Dermis microvascular lymphatic vessel endothelial cell (primary cell): ENCODE measurements at places on chromosomes 7 and 10.

DNA sequence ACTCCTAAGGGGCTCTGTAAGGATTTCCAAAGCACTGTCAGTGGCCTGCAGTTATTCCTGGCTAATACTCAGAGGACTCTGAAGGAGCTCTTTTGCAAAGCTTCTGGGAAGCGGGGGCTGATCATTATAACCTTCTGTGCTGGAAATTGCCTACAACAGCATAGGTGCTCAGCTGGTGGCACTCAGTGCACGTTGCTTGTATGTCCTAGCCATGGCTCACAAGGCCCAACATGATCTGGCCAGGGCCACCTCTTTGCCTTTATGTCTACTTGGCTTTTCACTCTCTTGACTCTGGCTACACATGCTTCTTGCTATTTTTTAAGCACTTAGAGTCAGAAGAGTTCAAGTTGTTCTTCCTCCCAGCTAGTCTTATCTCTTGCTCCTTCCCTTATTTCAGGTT is 17.5 kb downstream of the LAMB4 start:
- no peak for DNase-seq

DNA sequence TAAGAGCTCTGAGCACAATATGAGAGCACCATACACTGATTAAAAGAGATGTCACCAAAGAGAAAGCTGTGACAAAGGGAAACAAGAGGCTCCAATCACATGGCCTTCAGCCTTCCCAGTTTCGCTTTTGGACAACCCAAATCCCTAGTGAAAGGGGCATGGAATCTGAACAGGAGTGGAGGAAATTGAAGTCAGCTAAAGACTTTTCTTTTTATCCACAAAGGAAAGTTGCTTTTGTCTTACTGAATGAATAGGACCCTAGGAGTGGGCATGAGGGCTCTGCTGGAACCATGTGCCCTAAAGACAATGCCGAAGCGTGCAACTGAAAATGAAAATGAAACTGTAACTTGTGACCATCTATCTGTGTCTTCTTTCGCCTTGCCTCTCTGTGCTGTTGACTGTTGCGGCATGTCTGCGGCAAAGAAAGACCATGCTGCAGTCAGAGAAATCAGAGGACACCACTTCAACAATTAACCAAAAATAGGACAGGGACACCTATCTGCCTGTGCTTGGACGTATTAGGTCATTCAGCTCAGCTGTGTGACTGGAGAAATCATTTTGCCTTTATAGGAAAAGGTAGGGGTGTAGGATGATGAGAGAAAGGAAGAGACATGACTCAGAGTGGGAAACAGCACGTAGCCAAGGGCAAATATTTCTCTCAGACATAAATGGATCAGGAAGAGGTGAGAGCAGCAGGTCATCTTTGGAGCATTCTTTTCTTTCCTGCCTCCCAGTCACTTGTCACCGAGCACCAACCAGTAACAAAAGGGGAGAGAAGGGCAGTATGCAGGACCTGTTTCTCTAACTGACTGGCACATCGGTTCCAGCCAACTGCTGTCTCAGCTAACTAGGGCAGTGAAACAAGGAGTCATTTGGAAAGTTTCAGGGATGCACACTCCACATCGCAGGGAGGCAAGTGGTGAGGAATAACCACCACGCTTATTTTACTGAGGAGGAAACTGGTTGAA is 12.3 kb downstream of the CAV2 start:
- peak; percentile 99 for DNase-seq

GRCh38 chr10:72250666-72251065 is 23.1 kb upstream of the DDIT4 start:
- DNase-seq: no peak

DNA sequence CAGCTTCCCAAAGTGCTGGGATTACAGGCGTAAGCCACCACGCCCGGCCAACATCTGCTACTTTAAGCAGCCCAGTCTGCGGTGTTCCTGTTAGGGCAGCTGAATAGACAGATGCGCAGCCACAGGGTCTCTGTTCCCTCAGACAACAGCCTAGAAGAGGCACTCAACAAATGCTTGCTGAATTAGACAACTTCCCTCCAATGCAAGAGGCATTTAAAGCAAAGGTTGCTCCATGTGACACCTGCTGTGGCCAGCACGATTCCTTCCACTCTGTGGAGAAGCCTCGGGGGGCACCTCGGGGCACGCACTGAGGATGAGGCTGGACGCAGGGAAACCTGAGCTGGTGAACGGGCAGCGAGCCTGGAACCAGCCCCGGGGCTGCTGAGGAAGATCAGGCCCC is 237.8 kb downstream of the MAD1L1 start:
- no peak for DNase-seq

DNA sequence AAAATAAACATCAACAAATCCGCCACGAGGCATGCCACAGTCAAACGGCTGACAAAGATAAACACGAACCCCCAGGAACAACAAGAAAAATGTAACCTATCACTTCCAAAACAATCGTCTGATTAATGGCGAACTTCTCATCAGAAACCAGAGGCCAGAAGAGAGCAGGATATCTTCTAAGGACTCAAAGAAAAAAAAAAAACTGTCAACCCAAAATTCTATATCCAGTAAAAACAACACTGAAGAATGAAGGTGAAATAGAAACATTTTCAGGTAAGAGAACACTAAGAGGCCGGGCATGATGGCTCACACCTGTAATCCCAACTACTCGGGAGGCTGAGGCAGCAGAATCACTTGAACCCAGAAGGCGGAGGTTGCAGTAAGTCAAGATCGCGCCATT is 54.3 kb downstream of the SLC29A4 start:
- no peak for DNase-seq

DNA sequence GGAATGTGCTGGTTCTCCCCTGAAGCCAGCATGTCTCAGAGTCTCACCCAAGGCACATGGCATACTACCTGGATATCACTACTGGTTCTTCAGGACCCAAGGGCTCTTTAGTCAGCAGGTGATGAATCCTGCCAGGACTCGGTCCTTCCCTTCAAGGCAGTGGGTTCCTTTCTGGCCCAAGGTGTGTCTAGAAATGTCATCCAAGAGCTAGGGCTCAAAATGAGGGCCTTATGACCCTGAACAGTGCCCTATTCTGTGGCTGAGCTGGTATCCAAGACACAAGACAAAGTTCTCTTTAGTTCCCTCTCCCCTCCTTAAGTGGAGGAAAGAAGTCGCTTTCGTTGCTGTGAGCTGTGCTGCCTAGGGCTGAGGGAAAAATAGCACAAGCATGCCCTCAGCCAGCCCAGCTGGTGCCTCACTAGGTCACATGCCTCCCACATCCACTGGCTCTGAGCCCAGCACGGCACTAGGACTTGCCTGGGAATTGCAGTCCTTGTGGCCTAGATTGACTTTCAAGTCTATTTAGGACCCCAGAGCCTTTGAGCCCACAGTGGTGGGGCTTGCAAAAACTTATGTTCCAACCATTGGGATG is 106.0 kb downstream of the BMS1 start:
- DNase-seq: no peak
